ENCODE measurements at places on chromosomes 6 and 20.

DNA sequence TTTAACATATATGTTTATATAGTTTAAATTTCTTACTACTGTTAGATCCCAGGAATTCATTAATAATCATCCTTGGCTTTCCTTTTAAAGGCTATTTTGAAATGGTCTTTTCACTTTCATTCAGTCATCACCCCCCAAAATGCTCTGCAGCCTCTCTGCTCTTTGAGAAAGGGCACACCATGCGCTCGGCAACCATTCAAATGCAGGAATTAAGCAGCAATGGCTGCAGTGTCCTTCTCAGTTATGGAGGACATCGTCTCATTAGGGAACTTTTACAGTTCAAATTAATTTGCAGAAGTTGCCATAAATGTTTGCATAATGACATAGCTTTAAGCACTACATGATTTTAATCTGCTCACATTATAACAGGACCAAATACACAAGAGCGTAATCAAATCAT, 6.3 kb downstream of the TUBB1 start:
- no peak for DNase-seq

DNA sequence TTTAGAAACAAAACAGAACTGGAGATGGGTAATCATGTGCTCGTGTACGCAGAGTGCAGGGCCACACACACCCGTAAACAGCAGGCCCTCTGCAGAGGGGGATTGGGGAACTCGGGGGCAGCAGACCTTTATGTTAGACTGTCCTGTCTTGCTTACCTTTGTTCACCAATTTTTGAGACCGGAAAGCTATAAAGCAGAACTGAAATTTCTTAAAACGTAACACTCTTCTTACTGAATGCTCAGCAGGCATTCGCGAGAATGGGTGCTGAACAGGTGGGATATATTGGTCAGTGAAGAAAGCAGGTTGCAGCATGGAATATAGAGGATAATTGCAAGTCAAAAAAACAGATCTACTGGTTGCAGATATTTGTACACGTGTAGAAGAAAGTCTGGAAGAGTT, 211.1 kb downstream of the BMP7 start:
- no peak for DNase-seq

- DNase-seq: no peak
Observed at GRCh38 chr6:161091972-161092701, 100.6 kb downstream of the MAP3K4 start.

GRCh38 chr6:22001396-22002027, 295.3 kb downstream of the PRL start:
- DNase-seq: no peak
